ENCODE measurements at places on chromosomes 6 and 20.

DNA sequence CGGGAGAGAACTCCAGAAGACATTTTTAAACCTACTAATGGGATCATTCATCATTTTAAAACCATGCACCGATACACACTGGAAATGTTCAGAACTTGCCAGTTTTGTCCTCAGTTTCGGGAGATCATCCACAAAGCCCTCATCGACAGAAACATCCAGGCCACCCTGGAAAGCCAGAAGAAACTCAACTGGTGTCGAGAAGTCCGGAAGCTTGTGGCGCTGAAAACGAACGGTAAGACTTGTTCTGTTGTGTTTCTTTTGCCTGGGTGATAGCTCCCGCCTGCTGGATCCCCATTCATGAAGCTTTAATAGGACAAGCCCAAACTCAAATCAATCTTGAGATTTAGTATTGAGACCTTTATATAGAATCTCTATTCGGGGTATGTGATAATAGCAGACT lies 4.2 kb downstream of the TNFAIP3 start:
- DNase-seq = no peak

DNA sequence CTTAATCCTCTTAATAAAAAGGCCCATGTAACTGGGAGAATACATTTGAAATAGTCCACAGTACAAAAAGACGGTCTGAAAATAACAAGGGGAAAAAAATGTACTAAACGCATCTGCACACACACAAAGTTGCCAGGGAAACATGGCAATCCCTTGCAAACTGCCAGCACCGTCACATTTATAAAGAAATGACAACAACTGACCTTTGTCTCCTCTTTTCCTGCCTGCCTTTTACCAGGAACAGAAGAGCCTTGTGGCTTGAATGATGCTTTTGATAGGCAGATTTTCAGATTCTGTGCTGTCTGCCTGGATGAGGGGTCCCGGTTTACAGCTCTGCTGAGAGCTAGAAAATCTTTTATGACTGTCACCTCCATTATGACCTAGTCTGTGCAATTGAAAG lies 308.6 kb upstream of the ZFP64 start:
- no peak for DNase-seq

DNA sequence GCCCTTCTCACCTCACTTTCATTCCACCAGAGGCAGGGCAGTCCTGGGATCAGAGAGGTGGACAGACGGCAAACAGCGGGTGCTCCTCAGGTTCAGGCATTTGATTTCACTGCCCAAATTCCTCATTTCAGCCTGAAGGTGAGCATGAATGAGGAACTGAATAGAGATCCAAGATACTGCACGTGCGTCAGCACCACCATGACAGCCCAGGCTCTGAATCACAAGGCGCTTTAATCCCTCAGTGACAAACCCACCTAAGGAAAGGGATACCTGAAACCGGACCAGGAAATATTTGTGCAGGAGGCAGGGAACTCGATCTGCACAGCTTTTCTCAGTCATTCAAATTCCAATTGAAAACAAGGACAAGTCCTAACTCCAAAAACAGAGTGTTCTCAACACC lies 174.8 kb upstream of the HEY2 start:
- no peak for DNase-seq

DNA sequence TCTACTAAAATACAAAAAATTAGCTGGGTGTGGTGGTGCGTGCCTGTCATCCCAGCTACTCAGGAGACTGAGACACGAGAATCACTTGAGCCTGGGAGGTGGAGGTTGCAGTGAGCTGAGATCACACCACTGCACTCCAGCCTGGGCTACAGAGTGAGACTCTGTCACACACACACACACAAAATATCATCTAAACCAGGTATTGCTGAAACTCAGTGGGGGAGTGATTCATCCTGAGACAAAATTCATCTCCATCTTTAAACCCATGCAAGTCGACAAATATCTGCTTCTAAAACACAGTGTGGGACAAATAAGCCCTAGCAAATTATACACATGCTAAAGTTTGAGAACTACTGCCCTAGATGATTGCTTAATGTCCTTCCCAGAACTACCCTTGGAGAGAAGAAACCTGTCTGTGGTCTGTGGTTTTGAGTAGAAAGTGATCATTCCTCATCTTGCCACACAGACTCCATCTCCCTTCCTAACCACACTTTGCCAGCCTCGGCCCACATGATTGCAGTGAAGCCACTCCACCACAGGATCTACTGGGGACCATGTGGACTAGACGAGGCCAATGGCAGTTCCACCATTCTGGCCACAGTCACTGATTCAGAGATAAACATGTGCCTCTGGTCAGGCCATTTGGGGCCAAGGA lies 130.3 kb downstream of the OPRM1 start:
- no peak for DNase-seq

- no peak for DNase-seq
These were observed 67.5 kb upstream of the TFB1M start for GRCh38 chr6:155381673-155382337.

GRCh38 chr20:23631981-23632710 lies 5.6 kb downstream of the CST3 start:
- no peak for DNase-seq

- DNase-seq = peak; percentile 47
These were observed 8.5 kb downstream of the CD164 start for GRCh38 chr6:109373762-109374161.

DNA sequence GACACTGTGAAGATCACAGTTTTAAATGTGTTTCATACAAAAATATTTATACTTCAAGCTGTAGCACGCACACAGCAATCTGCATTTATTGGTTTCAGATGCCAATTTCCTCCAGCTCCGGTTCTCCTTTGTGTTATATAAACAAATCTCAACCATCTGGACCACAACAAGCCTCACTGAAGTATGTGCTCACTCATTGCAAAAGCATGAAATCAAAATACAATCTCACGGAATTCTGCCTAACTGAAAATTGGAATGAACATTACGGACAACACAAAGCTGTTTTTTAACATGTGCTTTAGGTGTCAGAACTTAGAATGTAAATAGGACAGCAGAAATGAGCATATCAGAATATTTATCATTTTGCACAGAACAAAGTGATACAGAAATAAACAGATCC lies 38.0 kb downstream of the RCAN2 start:
- no peak for DNase-seq

DNA sequence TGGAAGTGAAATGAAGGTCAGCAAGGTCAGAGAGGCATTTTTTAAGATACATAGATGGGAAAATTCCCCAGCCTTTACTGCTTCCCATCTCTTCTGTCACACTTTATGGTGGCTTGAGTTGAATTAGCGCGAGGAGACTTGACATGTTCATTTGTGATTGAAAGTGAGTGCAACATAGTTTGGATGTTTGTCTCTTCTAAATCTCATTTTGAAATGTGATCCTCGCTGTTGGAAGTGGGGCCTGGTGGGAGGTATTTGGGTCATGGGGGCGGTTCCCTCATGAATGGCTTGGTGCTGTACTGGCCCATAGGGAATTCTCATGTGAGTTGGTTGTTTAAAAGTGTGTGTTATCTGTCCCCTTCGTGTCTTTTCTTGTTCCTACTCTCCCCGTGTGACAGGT lies 237.2 kb downstream of the CDKAL1 start:
- DNase-seq = no peak

GRCh38 chr6:12082368-12082767 lies 70.3 kb downstream of the HIVEP1 start:
- DNase-seq = no peak

DNA sequence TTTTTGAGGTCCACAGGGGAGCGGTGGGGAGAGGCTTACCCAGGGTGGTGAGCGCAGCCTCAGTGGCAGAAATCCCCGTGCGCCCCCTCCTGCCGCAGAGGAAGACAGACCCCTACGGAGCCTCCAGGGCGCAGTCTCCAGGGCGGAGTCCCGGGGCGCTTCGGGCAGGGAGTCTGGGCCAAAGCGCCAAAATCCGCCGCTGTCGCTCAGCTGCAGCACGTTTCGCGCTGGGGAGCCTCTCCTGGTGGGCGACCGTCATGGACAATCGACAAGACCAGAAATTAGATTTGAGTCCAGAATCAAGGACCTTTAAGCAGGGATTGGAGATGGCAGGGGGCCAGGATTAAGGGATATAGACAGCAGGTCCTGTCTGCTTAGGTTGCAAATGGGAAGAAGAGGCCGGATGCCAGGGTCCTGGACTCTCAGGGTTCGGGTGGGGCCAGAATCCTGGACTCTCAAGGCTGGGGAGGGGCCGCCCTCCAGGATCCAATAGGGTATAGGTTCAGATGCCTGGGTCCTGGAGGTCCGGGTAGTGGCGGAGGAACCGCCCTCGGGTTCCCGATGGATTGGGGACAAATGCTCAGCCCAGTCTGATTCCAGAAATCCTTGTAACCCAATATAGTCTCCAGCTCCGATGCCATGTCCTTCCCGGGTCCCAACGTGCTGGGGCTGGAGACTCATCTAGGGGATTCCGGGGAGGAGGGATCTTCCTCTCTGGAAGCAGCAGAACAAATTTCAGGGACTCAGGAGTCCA lies 7.9 kb upstream of the HLA-E start:
- no peak for DNase-seq

GRCh38 chr6:149063468-149063867 lies 254.0 kb upstream of the TAB2 start:
- no peak for DNase-seq

DNA sequence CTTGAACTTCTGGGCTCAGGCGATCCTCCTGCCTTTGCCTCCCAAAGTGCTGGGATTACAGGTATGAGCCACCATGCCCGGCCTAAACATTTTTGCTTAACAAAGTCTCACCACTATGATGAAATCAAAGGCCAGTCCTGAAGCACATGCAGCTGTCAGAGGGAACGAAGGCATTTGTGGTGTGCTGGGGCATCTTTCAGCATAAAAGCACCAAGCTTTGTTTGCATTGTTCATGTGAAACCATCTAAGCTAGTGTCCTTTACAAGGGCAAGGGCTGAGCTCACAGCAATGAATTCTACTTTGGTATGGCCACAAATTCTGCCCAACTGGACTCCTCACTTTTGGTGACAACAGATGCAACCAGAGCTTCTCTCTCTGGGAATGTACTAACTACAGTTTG lies 66.8 kb downstream of the ZFP64 start:
- DNase-seq = no peak

- DNase-seq = no peak
These were observed 72.5 kb downstream of the FAM50B start for GRCh38 chr6:3921663-3922062.

DNA sequence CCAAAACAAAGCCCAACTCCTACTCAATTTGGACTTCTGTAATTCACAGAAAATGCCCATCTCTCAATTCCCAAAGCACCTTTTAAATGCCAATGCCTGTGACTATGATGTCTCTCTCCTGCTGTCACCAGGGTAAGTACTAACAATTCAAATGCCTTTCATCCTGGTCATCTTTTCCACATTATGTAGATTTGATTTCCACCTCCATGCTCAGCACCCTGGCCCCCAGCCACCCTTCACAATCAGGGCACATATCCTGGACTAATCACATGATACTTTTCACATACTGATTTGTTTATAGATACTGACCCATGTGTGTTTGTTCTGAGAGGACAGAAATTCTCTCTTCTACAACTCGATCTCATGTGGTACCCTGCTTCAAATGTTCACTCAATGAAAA lies 236.3 kb downstream of the PTPRK start:
- DNase-seq = no peak

DNA sequence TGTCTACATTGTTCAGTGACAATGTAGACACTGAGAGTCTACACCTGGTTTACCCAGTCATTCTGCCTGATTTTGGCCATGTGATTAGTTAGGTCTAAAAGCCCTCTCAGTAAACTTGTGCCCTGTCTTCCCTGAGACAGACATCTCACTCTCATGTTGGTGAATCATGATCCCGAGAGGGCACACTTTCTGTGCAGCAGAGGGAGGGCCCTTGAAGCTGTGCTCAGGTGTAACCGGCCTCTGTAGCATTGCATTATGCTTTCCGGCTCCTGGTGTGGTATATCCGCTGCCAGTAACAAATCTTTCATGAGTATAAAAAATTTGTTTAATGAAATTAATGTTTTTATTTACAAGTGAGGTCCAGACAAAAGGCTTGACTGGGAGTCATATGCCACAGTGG lies 85.0 kb downstream of the RALGAPA2 start:
- DNase-seq = no peak

DNA sequence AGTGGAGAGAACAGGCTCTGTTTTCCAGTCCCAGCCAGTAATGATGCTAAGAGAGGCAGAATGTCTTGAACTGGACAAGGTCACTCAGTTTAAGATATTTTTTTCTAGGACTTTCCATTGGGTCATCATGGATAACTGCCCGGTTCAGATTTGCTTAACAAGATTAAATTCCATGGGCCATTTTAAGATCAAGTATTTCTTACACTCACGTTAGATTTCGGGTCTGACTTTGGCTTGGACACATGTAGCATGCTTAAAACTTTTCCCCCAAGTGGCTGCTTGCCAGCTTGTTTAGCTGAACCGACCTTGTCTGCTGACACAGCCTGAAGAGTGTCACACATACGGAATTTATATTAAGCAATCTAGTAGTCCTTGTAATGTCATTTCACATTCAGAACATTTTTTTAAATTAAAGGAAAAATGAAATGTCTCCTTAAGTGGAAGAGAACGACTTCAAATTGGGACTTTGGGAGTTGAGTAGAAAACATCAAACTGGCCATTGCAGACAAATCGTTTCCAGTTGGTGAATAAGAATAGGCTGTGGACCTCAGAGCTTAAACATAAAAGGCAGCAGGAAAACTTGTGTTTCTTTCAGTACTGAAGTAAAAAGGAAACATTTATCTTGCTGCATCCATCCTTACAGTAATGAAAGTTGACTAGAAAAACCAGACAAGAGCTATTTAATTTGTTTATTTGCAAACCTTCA lies 29.0 kb downstream of the ARMC2 start:
- no peak for DNase-seq

- no peak for DNase-seq
These were observed 25.1 kb downstream of the CD83 start for GRCh38 chr6:14142511-14143223.

- DNase-seq = no peak
These were observed 949 bp upstream of the SLC17A3 start for GRCh38 chr6:25874822-25875562.

- no peak for DNase-seq
These were observed 71.5 kb downstream of the RTN4IP1 start for GRCh38 chr6:106557837-106558236.

- no peak for DNase-seq
These were observed 59.4 kb downstream of the ME1 start for GRCh38 chr6:83371423-83371822.

DNA sequence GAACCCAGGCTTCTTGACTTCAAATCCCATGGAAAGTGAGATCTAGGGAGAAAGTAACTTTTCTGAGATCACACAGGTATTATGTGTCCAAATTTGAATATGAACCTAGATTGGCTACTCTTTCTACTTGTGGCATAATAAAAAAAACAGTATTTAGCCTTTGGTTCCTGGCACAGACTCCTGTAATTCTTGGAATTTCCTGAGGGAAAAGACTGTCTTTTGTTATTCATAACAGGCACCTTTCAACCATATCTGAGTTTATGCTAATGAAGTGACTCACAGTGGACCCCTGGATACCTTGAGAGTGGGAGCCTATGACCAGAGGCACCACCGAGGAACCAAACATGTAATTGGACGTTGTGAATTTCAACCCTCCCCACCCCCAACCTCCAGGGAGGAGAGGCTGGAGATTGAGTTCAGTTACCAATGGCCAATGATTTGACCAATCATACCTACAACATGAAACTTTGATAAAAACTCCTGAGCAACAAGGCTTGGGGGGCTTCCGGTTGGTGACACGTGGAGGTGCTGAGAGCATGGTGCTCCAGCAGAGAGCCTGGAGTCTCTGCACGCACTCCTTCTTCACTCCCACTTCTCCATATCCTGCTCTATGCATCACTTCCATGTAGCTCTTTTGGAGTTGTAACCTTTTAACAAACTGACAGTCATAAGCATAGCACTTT lies 48.8 kb downstream of the LAMA4 start:
- no peak for DNase-seq

GRCh38 chr6:161626132-161626676 lies 352.3 kb upstream of the AGPAT4 start:
- no peak for DNase-seq

All from stimulated activated CD4-positive, alpha-beta T cell treated with anti-CD3 and anti-CD28 coated beads, Interleukin-2, amount 100 ng/mL, for 24 hours (primary cell).